Urothelium cell line (cell line): ENCODE measurements at places on chromosomes 5 and 9.

DNA sequence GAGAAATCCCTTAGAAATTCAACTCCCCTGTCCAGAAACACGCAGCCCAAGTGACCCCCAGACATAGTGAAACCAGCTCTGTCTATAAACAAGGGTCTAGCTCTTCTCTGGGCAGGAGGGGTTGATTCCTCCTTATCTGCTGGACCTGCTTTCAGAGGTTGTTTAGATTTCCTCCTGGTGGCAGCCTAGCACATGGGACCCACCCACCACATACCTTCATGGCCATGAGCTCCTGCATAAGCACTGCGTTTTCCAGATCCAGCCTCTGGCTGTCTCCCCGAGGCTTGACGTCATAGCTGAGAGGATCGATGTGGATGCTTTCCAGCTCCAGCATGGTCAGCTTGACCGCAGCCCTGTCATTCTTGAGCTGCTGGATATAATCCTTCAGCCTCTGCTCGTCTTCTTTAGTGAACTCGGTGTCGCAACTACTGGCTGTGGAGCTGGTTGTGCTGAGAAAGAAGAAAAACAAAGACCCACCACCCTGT, 77.0 kb downstream of the DCP2 start:
- DNase-seq: no peak

- DNase-seq: no peak
Measured at GRCh38 chr9:108811944-108812343, 43.8 kb downstream of the ACTL7B start.

- no peak for DNase-seq
Measured at GRCh38 chr5:149913436-149914419, 30.9 kb downstream of the PDE6A start.

DNA sequence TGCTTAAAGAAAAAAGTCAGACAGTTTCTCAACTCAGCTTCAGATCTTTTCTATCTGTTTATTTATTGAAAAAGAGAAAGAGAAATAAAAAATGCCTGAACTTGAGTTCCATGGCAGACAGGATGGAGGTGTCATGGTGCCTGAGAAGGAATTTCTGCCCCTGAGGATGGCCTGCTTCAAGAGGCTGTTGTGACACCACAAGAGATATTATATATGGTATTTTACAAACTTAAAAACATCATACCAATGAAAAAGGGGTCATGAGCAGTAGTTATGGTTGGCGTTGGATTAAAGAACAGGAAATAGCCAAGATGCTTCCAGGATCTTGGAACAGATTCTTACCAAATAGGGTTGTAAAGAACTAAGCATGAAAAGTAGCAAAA, 344.6 kb downstream of the GLIS3 start:
- DNase-seq: no peak

- no peak for DNase-seq
Measured at GRCh38 chr9:115135821-115136778, 18.1 kb upstream of the TNC start.

DNA sequence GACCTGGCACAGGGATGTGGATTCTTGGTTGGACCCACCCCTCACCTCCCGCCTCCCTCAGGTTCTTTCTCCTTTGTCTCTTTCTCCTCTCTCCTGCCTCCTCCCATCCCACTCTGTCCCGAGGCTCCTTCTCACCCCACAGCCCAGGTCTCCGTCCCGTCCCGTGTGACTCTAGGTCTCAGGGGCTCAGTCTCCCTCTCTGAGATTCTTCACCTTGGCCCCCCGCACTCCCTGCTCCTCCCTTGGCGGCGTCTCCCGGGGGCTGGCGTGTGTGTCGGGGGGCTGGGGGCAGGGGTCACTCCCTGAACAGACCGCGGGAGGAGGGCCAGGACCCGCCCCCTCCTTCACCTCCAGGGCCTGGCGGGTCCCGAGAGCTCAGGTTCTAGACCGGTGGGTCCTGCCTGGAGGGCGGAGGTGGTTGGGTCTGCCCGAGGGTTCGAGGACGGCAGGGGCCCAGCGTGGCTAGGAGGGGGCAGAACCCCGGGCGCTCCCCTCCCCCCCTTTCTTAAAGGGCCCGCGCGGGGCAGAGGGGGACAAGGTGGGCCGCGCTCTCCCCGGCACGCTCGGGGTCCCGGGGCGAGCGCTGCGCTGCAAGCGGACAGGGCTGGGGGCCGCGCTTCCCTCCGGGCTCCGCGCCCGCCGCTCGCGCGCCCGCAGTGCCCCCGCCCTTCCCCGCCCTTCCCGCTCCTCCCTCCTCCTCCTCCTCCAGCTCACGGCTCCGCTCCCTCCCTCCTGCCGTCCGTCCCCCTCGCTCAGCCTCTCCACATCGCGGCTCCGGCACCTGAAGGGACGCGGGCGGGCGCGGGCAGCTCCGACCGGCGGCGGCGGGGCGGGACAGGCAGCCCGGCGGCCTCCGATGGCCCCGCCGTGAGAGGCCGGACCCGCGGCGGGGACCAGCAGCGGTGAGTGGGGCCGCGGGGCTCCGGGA, at the start of gene PSD2:
Gene PSD2 (plus strand): TSS at position 735 of the 928 bp plus-strand sequence. CDS start 13,633 bp downstream, outside the sequence.
- peak; percentile 72 for DNase-seq

- peak; percentile 44 for DNase-seq
Measured at GRCh38 chr9:108569624-108570023, 286.2 kb downstream of the ACTL7B start.

DNA sequence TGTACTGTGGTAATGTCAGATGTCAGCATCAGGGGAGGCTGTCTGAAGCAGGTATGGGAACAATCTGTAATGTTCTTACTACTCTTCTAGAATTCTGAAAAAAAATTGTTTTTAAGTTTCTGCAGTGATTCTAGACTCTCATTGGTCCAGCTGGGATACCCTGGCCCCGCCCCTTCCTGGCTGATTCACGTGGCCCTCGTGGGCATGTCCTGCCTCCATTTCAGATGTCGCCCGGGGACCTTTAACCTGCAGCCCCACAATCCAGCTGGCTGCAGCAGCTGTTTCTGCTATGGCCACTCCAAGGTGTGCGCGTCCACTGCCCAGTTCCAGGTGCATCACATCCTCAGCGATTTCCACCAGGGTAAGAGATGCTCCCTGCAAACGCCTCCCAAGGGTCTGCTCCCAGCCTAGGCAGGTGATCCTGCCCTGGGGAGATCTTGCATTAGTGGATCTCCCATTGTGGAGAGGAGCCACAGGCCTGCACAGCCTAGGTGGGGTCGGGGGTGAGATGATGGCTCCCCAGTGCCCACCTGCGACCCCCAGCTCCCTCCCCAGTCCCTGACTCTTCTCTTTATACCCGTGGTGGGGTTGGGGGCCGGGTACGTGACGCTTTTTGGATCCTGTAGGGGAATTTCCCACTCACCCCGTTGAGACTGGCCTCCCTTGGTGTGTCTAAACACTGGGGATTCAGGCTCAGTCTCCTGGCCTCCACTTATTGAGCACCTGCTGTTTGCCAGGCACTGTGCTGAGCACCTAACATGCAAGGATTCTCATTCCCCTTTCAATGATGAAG, 36.5 kb downstream of the LAMC3 start:
- no peak for DNase-seq

GRCh38 chr9:14870090-14870489, 40.1 kb downstream of the FREM1 start:
- DNase-seq: no peak

GRCh38 chr9:28735738-28736342, 1162.6 kb upstream of the C9orf72 start:
- DNase-seq: no peak

- no peak for DNase-seq
Measured at GRCh38 chr9:81073821-81074220, 615.5 kb downstream of the TLE1 start.

DNA sequence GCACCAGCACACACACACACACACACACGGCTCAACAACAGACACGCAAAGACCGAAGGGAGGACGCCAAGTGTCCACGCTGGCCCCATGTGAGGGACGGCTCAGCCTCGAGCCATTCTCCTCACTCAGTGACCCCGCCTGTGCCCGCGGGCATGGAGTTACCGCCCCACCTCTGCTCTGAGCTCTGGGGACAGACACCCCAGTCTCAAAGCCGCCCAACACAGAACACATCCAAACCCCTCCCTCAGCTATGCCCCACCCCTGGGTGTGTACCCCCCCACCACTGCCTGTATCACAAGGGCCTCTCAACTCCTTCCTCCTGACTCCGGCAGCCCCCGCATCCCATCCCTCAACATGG, 81.2 kb downstream of the CAMSAP1 start:
- no peak for DNase-seq

GRCh38 chr9:133609311-133610098, at the start of gene FAM163B:
Gene FAM163B (minus strand): TSS chr9:133609389. CDS start chr9:133580223, 29,166 bp downstream.
- DNase-seq: peak; percentile 89

- peak; percentile 7 for DNase-seq
Measured at GRCh38 chr5:93273176-93273575, 307.8 kb downstream of the NR2F1-AS1 start.

DNA sequence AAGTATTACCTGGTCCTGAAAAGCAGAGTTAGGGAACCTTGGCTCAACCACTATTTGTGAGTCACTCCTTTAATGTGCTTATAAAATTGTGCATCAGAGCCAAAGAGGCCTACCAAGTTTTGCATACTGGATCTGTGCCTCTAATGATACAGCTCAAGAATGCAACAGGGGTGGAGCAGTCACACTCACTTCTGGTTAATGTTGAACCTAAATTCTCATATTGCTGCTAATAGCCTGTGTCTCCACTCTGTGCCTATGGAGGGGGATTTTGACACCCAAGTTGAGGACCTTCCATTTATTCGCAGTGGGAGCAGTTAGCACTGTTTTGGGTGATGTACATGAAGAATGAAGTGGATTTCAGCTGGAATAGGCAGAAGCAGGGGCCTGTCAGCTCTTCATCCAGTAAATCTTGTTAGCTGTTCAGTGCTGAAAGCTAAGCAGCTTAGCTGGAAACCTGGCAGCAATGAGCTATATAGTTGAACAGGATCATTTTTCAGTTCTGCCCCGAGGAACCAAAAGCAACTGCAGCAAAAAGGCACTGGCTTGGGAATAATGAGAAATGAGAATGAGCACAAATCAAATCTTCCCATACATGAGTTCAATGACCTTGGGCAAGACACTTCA, 9.7 kb downstream of the SH3TC2 start:
- no peak for DNase-seq

DNA sequence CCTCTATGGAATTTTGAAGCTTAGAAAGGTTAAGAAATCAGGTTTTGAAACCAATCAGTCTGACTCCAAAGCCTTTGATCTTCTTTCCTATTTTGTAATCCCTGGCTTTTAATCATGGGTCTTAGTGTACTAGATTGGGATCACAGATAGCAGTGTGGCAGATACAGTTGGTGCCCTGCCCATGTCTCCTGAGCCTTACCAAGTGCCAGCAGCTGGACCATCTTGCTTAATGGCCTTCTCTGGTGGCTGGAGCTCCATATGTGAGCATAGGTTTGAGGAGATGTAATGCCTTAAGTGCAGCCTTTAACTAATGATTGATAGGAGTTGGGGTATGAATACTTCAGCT, 16.7 kb upstream of the RIC1 start:
- DNase-seq: no peak

DNA sequence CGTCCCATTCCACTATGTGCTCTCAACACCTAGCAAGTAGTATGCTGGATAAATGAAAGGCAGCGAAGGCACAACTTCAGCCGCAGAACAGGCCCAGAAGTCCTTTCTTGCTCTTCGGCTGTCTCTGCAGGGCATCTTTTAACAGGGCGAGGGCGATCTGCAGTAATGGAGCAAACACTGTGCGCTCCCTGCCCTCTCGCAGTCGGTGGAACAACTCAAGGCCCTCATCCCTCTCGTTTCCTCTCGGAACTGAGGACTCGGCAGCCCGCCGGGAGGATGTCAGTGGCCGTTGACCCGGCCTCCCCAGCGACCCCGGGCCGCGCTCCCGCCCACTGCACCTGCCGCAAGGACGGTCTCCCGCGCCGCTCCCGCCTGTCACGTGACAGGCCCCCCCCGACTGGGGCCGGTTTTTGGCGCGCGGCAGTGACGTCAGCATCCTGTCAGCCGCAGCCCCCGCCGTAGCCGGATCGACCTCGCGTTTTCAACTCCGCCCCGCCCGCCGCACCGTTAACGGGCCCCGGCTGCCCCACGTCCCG, 1.1 kb downstream of the ZNF367 start:
- peak; percentile 91 for DNase-seq

DNA sequence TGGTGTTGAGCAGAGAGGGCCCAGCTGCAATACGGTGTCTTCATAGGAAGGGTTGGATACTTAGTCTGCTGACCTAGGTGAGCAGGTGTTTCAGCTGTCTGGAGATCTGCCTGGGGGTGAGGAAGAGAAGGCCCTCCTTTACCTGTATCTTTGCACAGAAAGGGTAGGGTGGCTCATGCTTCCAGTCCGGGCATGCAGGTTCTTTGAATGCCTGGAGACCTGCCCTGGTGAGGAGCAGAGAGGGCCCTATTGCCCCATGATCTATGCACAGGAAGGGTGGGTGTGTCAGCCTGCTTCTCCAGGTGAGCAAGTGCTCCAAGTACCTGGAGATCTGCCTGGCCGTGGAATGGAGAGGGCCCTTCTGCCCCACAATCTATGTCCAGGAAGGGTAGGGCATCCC, 63.0 kb downstream of the FER start:
- no peak for DNase-seq

DNA sequence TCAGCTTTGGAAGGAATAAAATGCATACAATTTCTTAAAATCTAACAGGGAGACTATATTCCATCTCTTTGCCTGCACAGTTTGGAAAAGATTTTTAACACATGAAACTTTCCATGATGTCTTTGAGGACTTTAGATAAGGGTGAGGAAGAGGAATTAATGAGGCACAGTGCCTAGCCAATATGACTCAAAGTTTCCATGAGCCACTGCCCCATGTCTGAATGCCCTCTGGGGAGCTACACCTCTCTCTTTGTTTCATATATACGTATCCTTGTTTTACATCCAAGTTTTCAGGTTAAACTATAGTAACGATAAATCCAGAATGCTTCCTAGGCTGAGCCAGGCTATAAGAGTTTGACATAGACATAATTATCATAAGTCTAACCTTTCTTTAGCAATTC, 349.3 kb upstream of the TLE4 start:
- DNase-seq: no peak

- DNase-seq: no peak
Measured at GRCh38 chr5:144368556-144368955, 197.9 kb downstream of the KCTD16 start.

DNA sequence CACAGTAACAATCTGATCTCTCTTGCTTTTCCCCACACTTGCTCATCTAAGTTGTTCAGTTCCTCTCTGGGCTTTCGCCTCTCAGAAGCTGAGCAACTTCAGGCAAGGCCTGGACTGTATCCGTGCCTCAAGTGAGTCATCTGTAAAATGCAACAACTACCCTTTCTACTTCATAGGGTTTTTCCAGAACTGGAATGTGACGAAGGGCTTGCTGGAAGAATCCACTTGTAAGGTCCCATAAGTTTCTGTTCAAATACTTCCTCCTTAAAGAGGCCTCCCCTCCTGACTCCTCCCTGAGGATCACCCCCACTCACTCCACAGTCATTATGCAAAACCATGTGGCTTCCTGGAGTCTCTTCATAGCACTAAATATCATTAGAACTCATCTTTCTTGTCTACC, 17.5 kb upstream of the INSYN2B start:
- no peak for DNase-seq

GRCh38 chr5:79205965-79206364, 30.0 kb upstream of the JMY start:
- DNase-seq: no peak

DNA sequence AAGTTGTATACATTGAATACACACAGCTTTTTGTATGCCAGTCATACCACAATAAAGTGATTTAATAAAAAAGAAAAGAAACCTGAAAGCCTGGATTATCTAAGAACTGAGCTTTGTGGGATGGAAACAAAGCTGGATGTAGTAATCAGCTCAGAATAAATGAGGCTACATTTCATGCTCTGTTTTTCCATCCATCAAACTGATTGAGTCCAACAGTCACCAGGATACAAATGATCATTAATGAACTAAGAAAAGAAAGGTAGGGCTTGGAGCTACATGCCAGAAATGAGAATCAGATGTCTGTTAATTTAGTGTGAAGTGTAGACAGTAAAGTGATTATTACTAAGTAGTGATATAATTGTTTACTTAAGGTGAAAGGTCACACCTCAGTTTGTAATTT, 109.8 kb upstream of the TARS1 start:
- DNase-seq: no peak
